Stimulated activated CD4-positive, alpha-beta T cell treated with anti-CD3 and anti-CD28 coated beads, TNF-alpha, amount 100 ng/mL, for 1 hour (primary cell): ENCODE measurements at places on chromosomes 13 and 19.

- DNase-seq = no peak
These were observed 115.2 kb downstream of the TNFRSF19 start for GRCh38 chr13:23685416-23685815.

DNA sequence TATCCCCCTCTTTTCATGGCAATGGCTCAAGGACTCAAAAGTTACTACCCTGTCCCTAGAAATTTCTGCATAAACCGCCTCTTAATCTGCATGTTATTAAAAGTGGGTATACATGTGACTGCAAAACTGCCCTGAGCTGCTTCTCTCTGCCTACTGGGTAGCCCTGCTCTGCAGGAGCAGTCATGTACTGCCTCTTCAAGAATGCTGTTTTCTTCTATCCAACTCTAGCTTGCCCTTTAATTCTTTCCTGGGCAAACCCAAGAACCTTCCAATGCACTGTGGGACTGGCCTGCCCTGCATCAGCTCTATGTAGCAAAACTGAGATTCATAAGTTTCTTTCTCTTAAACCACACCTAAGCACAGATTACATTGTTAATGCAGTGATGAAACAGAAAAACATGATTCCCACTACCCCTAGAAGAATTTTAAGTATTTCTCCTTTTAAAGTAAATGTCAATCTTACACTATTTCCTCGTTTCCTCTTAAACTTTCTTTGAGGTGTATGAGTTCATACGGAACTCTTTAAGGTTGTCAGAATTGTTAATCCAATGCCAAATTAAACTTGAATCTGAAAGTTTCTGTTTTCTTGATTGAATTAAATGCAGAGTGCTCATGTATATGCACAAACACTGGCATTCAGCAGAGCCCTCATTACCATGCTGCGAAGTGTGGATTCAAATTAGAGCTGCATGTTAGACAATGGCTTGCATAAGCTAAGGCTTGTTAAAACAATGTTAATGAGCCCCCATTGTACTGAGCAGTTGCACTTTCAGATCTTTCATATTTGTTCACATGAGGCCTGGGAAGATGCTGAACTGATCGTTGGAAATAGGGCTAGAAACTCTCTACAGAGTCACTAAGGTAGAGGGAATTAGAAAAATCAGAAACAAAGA lies 669.9 kb upstream of the PCDH20 start:
- no peak for DNase-seq

DNA sequence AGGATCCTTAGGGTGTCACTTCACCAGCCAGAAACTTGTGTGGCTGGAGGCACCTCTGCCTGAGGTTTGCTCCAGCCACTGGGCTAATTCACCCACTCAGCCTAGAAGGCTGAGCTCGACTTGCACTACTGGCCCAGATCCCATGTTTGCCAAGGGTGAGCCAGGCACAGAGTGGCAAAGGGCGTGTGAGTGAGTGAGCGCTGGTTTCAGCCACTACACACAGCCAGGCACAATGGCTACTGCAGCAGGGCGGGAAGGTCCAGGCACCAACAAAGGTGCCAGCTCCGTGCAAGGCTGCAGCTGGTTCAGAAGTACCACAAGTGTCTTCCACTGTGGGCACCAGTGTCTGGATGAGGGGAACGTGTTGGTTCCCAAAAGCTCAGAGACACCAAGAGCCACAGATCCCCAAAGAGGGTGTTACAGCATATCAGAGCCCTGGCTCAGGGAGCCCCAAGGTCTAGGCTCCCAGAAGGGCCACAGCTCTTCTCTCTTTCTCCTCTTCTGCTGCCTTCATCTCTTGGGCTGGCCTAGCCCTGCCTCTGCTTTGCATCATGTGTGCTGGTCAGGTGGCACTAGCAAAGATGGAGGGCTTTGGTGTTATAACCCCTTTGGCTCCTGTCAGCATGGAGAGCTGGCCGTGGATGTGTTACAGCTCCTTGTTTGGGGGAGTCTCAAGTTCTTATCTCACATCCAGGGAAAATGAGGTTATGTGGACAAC lies 736.3 kb upstream of the KLHL1 start:
- DNase-seq = no peak

- DNase-seq = no peak
These were observed 7.8 kb downstream of the GAS6 start for GRCh38 chr13:113855931-113856715.

DNA sequence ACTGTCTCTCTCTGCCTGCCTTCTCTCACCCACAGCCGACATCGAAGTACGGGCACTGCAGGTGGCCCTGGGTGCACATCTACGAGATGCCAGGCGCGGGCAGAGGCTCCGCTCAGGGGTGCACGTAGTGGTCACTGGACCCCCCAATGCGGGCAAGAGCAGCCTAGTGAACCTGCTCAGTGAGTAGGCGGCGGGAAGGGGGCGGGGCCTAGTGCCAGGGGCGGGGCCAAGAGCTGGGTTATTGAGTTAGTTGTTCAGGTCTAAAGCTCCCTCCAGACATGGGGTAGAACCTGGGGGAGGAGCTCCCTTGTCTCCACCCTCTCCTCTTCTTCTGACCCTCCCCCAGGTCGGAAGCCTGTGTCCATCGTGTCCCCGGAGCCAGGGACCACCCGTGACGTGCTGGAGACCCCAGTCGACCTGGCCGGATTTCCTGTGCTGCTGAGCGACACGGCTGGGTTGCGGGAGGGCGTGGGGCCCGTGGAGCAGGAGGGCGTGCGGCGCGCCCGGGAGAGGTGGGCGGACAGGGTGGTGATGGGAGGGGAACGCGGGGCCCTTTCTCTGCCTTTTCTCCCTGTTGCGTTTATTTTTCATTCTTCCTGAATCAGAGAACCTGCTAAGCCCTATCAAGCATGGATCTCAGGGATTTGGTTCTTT lies 1.9 kb downstream of the GTPBP3 start:
- DNase-seq = peak; percentile 60

DNA sequence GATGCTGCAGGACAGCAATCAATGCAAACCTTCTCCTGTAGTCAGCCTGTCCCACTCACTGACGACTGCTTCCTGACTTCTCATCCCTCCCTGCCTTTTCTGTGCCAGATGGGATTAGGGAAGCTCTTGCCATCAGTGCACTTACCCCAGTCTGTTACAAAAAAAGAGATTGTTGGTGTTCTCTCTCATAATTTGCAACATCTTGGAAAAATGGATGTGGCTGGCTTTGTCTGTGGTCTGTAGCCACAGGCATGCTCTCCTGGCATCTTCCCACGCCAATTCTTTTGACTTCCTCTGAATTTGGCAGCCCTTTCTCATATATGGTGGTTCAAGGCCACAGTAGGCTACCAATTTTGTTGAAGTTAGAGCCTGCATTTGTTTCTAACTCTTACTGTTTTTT lies 11.6 kb upstream of the HTR2A start:
- no peak for DNase-seq

GRCh38 chr19:48391100-48392005 lies at the start of gene KDELR1:
Gene KDELR1, minus strand, starts transcription at chr19:48391551. Its CDS starts 193 bp downstream, at chr19:48391358.
- peak; percentile 25 for DNase-seq

DNA sequence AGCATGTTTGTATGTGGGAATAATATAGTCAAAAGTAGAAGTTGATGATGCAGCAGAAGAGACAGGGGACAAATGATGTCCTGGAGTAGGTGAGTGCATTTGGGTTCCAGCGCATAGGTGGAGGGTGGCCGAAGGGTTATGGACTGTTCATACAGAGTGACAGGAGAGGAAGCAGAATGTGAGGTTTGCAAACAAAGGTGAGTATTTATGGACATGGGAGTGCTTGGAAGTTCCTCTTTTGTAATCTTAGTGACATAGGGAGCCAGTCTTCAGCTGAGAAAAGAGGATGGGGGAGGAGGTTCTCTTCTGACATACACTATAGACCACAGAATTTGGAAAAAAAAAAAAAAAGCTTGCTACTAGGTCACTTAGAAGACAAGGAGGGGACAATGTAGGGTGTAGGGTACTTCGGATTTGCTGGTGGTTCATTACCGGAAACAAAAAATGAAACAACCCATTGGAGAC lies 331.6 kb downstream of the DLEU7 start:
- no peak for DNase-seq

- no peak for DNase-seq
These were observed 6.2 kb downstream of the GAS6 start for GRCh38 chr13:113857531-113858195.

DNA sequence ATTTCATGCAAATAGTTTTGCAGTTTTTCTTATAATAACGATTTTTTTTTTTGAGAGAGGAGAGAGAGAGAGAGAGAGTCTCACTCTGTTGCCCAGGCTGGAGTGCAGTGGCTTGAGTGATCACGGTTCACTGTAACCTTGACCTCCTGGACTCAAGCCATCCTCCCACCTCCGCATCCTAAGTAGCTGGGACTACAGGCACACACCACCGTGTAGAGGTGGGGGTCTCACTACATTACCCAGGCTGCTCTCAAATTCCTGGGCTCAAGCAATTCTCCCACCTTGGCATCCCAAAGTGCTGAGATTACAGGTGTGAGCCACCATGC lies 26.8 kb upstream of the GJB6 start:
- no peak for DNase-seq

DNA sequence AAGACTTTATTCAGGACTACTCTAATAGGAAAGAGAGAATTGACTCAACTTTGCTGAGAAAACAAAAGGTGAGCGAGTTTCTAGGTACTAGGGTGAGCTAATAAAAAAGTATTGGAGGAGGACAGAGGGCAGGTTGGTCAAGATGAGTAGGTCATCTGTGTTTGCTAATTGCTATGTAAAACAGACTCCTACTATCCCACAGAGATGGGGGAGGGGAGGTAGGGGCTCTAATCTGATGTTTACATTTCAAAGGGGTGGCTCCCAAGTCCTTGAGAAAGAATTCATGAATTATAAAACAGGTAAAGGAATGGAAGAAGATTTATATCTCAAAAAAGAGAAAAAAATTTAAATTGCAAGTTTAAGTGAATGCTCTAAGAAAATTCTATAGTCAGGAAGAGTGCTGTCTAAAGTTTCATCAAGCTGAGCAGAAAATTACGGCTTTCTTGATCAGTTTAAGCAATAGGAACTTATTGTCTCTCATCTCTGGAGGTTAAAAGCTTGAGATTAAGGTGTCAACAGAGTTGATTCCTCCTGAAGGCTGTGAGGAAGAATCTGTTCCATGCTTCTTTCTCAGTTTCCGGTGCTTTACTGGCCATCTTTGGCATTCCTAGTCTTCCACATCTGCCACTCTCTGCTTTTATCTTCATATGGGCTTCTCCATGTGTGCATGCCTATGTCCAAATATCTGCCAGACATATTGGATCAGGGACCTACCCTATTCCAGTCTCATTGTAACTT lies 790.3 kb downstream of the SLITRK5 start:
- no peak for DNase-seq

- no peak for DNase-seq
These were observed 23.0 kb upstream of the NDFIP2 start for GRCh38 chr13:79457948-79458347.

GRCh38 chr13:113968463-113969310 lies 5.2 kb downstream of the C13orf46 start:
- no peak for DNase-seq

DNA sequence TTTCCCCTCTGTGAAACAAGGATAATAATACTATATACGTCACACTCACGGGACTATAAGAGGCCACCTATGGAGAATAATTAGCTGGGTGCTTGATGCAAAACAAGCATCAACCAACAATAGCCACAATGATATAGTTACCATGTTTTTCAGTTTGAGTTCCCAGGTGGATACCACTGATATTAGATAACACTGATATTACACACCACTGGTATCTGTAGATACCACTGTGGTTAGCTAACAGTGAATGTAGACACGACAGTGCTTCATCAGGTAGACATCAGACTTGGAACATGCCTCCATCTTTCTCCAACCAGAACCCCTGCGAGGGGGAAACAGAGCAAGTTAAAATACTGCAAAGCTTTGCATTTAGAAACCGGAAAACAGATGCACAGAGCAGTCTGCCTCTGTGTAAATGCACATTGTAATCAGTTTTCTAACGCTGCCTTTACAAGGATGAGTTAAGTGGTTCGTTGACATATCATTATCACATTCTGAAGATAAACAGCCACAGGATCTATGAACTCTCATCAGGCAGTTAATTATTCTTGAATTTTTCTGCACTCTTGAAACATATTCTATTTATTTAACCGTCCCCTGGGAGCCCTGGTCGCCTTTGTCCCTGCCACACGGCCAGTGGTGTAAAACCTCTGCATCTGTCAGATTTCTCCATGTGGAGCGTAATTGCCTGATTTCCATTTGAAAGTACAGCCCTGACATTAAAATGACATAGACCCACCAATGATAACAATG lies 80.7 kb downstream of the RNASEH2B start:
- no peak for DNase-seq

DNA sequence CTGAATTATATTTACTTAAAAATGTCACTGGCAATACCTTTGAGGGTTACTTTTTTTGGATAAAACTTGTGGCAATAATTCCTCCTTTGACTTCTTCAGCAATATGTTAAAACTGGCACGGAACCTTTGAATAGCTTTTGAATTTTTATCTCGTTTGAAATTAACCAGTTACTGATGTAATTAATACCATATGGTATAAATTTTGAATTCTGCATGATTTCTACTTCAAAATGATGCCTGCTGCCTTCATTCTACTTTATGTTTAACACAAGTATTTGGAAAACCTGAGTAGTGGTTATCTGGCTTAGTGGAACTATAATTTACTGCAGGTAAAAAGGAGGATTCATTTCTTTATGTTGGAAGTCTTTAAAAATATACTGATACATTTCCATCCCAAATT lies 85.3 kb downstream of the LRCH1 start:
- DNase-seq = no peak

- no peak for DNase-seq
These were observed 44.7 kb downstream of the VAV1 start for GRCh38 chr19:6817179-6817578.

DNA sequence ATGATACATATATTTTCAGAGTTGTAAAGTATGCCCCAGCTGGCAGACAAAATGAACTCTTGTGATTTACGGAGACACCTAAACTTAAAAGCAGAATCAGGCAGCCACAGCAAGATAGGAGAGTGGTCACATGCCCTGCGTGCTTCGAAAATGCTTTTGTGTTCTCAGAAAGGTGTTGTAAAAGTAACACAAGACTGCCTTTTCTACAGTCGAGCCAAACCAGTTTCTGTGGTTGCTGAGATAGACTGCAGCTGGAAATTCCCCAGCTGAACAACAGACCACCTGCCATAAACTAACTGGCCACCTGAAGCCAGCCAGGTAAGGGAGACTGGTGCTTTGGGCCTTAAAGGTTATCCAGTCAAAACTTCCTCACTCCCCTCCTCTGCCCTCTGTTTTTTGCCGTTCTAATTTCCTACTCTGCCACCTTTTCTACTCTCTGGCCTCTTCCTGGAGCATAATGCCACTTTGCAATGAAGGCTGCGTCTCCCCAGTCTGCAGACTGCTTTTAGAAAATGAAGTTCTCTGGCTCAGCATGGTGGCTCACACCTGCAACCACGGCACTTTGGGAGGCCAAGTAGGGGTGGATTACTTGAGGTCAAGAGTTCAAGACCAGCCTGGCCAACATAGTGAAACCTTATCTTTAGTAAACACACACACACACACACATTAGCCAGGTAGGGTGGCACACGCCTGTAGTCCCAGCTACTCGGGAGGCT lies 381.2 kb upstream of the SLITRK1 start:
- no peak for DNase-seq
